ENCODE measurements at places on chromosomes 2 and 18. TPM values are rescaled to one million over a fixed set of nuclear protein-coding genes. Genes with fewer than 3 reads are reported as not detected.

The C2orf74 gene
- 13.6 TPM for total RNA-seq

The RTP5 gene
- total RNA-seq: not detected

The NPHP1 gene
- total RNA-seq: 2.5 TPM

The RAD51AP2 gene
- 0.30 TPM for total RNA-seq

The DPYSL5 gene
- 9.2 TPM for total RNA-seq

The PROM2 gene
- total RNA-seq: 11.8 TPM

The L3MBTL4 gene
- 1.3 TPM for total RNA-seq

The HJURP gene
- 83.7 TPM for total RNA-seq

The EFEMP1 gene
- total RNA-seq: 25.7 TPM

The RAX gene
- total RNA-seq: 0.57 TPM

The CCDC85A gene
- total RNA-seq: 0.22 TPM

The ARMC9 gene
- 34.5 TPM for total RNA-seq

The RAPGEF4 gene
- 0.78 TPM for total RNA-seq

The PRSS56 gene
- total RNA-seq: not detected

The SERPINB13 gene
- total RNA-seq: not detected

The MEP1B gene
- total RNA-seq: not detected

The TET3 gene
- 16.4 TPM for total RNA-seq

The IL36B gene
- total RNA-seq: not detected

The ALPI gene
- not detected for total RNA-seq

The MYO7B gene
- total RNA-seq: 0.02 TPM

Data from WTC11 (cell line).